ENCODE measurements at places on chromosomes 5 and 9.

DNA sequence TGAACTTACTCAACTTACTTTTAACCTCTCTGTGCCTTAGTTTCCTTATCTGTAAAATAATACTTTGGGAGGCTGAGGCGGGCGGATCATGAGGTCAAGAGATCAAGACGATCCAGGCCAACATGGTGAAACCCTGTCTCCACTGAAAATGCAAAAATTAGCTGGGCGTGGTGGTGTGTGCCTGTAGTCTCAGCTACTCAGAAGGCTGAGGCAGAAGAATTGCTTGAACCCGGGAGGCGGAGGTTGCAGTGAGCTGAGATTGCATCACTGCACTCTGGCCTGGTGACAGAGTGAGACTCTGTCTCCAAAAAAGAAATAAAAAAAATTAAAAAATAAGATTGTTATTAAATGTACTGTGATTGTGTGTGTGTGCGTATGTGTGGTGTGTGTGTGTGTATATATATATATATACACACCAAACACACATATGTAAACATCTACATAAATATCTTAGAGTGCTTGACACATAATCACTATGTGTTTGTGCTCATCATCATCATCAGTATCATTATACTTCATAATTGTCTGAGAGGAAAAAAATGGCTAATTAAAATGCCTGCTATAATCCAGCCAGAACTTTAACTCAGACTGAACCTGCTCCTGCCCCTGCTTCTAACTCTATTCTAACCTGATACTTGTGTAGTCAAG is 312.8 kb downstream of the FER start:
- no peaks in the 10 kb centered on the region for H3K27me3 ChIP-seq
- no peak overlapping the region for H3K27ac ChIP-seq
- no peaks in the 10 kb centered on the region for H3K4me1 ChIP-seq
- H3K36me3 ChIP-seq = no peaks in the 10 kb centered on the region
- no peak for DNase-seq

- H3K27me3 ChIP-seq = no peaks in the 10 kb centered on the region
- H3K27ac ChIP-seq = no peak overlapping the region
- H3K4me1 ChIP-seq = peaks cover 5% of the 10 kb centered on the region
- no peaks in the 10 kb centered on the region for H3K36me3 ChIP-seq
- DNase-seq = no peak
- H3K4me3 ChIP-seq = no peak overlapping the region
Observed at GRCh38 chr9:109449036-109449798, 48.9 kb downstream of the PTPN3 start.

DNA sequence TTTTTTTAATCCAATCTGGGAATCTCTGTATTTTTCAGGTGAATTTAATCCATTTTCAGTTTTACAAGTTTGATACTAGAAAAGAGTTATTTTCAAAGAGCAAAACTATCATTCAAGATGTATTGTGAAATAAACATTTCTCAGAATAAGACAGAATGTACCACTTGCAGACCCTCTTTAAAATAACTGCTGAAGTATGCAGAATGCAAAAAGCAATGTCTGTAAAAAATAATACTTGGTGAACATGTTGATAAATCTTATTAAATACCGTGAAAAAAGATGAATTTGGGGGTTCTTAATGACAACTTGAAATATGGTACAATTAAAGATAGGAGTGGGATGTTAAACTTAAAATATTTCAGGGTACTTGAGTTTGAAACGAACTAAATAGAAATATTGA is 26.1 kb upstream of the RASA1 start:
- H3K4me3 ChIP-seq = no peak overlapping the region
- DNase-seq = no peak
- no peak overlapping the region for H3K27ac ChIP-seq
- H3K27me3 ChIP-seq = no peaks in the 10 kb centered on the region

DNA sequence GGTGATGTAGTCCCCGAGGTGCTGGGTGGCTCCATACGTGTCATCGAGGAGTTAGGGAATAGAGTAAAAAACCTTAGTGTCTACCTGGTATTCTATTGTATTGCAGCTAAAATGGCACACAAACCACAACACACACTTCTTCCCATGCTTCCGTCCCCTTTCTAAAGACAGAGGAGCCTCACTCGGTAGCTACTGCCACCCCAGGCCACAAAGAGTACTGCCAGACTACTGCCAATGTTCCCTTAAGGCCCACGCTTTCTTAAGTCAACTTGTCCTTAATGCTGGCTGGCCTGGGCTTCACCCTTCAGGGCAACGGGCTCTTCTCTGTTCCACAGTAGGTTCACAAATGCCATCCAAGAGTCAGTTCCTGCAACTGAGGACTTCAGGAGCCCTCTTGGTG is 673.0 kb downstream of the ELAVL2 start:
- no peaks in the 10 kb centered on the region for H3K36me3 ChIP-seq
- H3K4me3 ChIP-seq = no peak overlapping the region
- H3K27ac ChIP-seq = no peak overlapping the region
- no peaks in the 10 kb centered on the region for H3K27me3 ChIP-seq
- no peaks in the 10 kb centered on the region for H3K4me1 ChIP-seq
- DNase-seq = no peak

DNA sequence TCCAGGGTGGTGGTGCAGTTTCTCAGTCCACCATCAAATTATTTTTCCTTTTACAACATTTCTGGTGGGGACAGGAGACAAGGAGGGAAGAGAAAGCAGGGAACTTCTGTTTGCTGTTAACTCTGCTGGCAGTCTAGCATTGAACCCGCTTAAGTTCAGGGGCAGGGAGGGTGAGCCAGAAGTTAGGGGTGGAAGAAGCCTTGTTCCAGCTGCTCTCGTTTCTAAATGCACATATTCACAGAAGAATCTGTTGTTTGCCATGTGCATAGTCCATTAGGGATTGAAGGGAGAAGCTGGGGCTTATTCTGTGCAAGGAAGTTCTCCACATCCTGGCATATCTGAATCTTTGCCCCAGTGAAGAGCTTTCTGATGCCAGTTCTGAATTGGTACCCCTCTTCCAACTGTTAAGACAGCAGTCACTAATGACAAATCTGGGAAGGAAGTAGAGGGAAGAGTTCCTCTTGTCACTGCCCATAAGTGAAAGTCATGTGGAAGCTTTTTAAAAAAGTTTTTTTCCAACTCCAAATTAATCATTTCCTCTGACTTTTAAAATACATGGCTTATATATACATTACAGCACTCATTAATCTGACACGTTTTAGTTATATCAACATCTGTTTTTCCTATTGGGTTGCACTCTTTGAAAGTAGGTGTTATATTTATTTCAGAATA is 32.6 kb upstream of the ACOT12 start:
- peaks cover 25% of the 10 kb centered on the region for H3K4me1 ChIP-seq
- peak overlapping the region; percentile 18 for H3K27ac ChIP-seq

DNA sequence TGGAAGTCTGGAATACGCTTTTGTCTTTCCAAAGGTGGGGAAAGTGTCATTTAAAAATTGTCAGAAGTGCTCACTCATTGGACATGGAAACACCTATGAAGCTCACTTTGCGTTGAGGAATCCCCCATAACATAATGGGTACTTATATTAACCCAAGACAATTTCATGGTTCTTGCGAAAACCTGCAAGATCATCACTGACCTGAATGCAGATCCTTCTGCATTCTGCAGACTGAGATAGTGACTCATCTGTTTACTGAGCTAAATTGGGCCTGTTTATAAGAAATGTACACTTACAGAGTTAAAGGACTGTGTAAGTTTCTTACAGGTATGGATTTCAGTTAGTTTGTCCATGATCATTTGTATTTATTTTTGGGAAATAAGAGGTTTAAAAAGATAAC is 153.0 kb downstream of the HMHB1 start:
- H3K4me3 ChIP-seq = no peak overlapping the region
- no peaks in the 10 kb centered on the region for H3K36me3 ChIP-seq
- H3K27ac ChIP-seq = no peak overlapping the region
- H3K4me1 ChIP-seq = no peaks in the 10 kb centered on the region
- DNase-seq = no peak

DNA sequence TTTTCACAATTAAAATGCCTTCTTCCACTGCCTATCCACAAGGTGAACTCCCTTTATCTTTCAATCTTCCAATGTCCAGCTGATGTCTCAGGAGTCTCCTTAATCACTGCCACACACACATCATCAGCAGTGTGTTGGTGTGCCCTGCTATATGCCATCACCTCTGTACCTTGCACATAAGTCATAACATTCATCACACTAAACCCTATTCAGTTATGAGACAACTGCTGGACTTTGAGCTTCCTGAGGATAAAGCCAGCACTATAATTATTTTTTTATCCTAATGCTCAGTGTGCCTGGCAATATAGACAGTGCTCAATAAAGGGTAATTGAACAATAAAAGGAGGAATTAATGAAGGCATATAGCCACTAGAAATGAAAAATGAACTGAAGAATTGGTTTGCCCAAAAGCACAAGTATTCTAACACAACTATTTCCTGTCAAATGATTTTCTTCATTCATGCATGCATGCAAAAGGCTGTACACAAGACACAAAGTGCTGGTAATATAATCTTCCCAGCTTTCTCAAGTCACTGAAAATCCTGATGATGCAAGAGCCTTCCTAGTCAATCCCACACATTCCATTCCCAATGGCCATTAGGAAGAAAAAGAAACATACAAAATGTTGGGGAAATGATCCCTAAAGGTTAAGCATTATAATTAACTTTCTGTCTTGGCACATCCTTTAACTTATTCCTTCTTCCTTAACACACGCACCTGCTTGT is 32.4 kb downstream of the LPAR1 start:
- H3K4me3 ChIP-seq = no peak overlapping the region
- no peaks in the 10 kb centered on the region for H3K4me1 ChIP-seq
- no peak for DNase-seq
- no peaks in the 10 kb centered on the region for H3K36me3 ChIP-seq
- H3K27ac ChIP-seq = no peak overlapping the region

DNA sequence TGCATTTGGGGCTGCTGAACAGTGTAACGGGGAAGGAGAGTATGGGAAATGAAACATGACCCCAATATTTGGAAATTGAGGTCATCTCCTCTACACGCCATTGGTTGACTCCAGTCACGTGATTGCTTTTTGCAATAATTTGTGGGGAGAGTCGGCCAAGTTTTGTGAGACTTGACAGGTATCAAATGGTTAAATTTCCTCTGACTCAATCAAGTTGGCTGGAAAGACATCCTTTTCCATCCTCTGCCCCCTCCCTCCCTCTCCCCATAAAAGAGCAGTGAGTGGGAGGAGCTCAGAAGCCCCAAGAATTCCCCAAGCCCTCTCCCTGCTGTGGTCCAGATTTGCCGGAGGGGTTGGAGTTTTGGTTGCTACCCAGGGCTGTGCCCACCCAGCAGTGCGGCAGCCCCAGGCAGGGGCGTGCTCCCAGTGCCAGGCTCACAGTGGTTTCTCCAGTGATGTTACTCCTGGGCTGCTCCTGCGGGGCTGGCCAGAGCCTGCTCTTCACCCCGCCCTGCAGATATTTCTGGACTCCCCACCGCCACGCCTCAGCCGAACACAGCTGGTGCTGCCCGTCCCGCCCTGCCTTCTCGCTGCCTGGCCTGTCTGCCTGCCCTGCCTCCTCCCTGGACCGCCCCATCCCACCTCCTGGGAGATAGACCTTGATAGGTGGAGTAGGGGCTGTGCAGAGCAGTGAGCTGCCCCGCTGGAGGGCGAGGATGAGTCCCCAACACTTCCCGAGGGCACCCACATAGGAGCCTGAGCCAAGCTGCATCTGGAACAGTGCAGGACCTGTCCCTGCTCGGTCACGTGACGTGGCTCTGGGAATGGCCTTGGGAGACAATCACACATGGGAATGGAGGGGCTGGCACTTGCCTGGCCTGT is 3.4 kb downstream of the COL5A1 start:
- DNase-seq = no peak
- no peaks in the 10 kb centered on the region for H3K36me3 ChIP-seq
- no peaks in the 10 kb centered on the region for H3K4me1 ChIP-seq
- H3K27ac ChIP-seq = no peak overlapping the region

DNA sequence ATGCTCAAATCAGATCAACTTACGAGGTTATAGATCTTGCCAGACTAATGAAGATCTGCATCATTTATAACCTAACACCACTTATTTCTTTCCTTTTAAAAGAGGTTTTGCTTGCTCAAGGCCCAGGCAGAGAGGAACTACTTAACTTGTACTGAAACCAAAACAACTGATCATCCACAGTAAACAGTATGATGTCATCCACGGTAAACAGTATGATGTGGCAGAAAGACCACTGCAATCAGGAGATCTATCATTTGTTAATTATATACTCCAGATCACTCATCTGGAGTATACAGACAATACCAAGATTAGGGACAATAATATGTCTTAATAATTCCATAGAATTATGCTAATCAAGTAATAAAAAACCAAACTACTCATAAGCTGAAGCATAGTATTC is 116.8 kb downstream of the ADAMTS6 start:
- peak; percentile 2 for DNase-seq
- H3K4me1 ChIP-seq = no peaks in the 10 kb centered on the region
- no peak overlapping the region for H3K27ac ChIP-seq
- H3K36me3 ChIP-seq = no peaks in the 10 kb centered on the region
- H3K4me3 ChIP-seq = no peak overlapping the region
- no peaks in the 10 kb centered on the region for H3K27me3 ChIP-seq

DNA sequence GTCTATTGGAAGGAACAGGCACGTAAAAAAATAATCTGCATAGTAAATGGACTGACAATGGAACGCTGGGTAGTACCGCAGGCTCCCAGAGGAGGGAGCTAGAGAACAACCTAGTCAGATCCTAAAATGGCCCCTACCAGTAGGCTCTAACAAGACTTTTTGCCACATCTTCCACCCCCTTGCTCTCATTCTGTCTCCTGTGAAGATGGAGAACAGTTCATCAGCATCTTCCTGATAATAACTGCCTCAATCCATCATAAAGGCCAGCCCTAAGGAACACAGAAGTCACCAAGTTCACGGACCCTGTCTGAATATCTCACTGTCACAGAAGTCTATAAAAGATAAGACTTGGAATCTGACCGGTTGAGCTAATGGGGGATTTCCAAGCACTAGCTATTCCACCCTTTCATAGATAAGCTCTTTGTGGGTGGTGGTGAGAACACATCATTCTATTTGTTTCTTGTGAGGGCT is 133.4 kb downstream of the SLC1A3 start:
- H3K36me3 ChIP-seq = no peaks in the 10 kb centered on the region
- no peak overlapping the region for H3K4me3 ChIP-seq
- no peaks in the 10 kb centered on the region for H3K4me1 ChIP-seq
- H3K27me3 ChIP-seq = peaks cover 21% of the 10 kb centered on the region
- DNase-seq = peak; percentile 76

DNA sequence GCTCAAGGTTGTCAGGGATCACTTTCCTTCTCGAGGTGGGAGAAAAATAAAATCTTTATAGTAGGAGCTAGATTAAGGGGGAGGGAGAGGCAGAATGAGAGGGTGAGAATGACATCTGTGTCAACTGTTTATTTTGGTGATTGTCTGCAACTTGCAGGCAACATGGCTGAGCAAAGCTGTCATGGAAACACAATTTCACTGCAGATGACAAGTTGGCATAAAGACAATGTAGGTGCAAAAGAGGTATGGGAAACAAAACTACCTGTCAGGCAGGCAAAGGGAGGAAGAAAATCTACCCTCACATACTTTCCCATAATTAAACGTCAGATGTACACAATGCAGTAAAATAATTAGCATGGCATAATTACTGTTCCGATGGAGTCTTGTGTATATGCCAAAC is 167.4 kb downstream of the SLIT3 start:
- no peaks in the 10 kb centered on the region for H3K36me3 ChIP-seq
- no peak overlapping the region for H3K27ac ChIP-seq
- DNase-seq = no peak

GRCh38 chr5:142779163-142779840 is 9.1 kb downstream of the ARHGAP26 start:
- no peaks in the 10 kb centered on the region for H3K36me3 ChIP-seq
- H3K4me3 ChIP-seq = no peak overlapping the region
- no peaks in the 10 kb centered on the region for H3K27me3 ChIP-seq
- H3K4me1 ChIP-seq = peaks cover 74% of the 10 kb centered on the region

All from Panc1 (cell line).